ENCODE measurements at places on chromosomes 16 and 17.

- no peak for ATAC-seq
Observed at GRCh38 chr17:76827736-76828135, 40.5 kb upstream of the MGAT5B start.

GRCh38 chr17:31385428-31386285 lies 5.8 kb upstream of the RAB11FIP4 start:
- ATAC-seq, result no peak

- no peak for ATAC-seq
Observed at GRCh38 chr17:14741491-14741890, 440.6 kb downstream of the HS3ST3B1 start.

- peak; percentile 26 for ATAC-seq
Observed at GRCh38 chr17:72236980-72237633, 116.3 kb downstream of the SOX9 start.

- no peak for ATAC-seq
Observed at GRCh38 chr17:43155666-43156065, 15.3 kb upstream of the NBR1 start.

GRCh38 chr17:21360048-21360447 lies 16.1 kb upstream of the KCNJ12 start:
- no peak for ATAC-seq

GRCh38 chr16:15532825-15533224 lies 98.4 kb downstream of the BMERB1 start:
- no peak for ATAC-seq

- no peak for ATAC-seq
Observed at GRCh38 chr17:81015136-81015535, 19.8 kb upstream of the BAIAP2 start.

DNA sequence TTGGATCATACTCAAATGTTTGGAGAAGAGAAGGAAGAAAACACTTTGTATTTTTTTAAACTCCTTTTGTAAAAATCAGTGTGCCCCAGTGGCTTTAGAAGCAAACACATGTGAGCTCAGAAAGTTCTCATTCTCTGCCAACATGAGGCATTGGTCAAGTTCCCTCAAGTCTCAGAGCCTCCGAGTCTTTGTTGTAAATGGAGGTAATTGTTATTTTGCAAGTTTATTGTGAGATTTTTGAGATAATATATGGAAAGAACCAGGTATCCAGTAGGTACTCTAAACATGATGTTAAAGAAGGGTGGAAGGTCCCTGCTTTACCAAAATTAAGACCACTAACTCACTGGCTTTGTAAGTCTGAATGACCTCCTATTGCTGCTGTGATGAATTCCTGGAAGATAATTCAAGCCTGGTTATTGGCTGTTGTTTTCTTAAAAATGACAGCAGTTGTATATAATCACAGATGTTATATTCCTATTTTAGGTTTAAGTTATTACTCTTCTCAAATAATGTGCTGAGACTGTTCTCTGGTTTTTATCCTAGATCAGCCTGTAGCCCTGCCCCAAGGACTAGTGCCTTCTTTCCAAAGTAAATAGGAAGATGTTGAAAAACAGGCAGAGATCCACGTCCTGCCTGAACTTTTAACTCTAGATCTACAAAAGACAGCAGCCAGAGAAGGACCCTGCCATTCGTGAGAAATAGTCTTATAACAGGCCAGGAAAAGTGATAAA lies 2.4 kb downstream of the HLF start:
- ATAC-seq, result no peak

DNA sequence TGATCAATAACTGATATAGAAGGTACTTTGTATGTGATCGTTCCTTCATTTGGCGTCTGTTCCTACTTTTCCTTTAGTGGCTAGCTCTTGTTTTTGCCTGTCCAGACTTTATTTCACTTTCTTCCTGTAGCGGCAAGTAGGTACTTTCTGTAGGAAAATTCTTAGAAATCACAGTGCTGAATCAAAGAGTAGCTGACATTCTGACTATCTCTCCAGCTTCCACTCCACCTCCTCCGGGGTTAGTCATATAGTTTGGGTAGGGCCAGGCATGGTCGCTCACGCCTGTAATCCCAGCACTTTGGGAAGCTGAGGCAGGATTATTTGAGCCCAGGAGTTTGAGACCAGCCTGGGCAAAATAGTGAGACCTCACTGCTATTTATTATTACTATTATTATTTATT lies 29.9 kb upstream of the PAFAH1B1 start:
- no peak for ATAC-seq

DNA sequence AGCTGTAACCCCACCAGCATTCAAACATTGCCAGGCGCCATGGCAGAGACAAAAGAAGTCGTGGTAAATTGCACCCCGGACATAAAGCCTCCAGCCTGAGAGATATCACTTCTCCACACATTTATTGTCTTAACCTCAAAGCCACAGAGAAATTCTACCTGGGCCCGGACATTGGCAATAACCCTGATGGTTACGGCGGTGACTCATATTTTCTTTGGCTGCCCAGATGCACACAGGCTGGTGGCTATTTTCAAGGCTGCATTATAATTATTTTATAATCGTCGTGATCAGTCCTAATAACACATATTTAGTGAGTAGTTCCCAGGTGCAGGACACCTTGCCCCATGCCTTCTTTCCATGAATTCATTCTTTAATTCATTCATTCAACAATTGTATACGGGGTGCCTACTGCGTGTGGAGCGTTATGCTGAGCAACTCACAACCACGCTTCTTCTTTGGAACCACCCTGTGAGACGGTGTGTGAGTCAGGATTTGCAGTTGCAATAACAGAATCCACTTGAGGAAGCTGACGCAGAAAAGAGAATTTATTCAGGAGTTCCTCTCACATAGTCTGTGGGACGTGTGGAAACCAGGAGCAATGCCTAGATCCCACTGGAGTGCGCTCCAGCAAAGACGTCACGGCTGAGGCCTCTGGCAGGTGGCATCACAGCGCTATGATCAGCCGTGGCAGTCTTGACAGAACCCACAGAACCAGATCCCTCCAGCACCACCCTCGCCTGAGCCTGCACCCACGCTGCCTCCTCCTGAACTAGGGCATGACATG lies 245.7 kb downstream of the FOXL1 start:
- ATAC-seq, result no peak

- ATAC-seq, result no peak
Observed at GRCh38 chr16:7257016-7257415, 75.6 kb upstream of the RBFOX1 start.

GRCh38 chr16:70159355-70160348 lies 13.9 kb upstream of the CLEC18C start:
- peak; percentile 22 for ATAC-seq

DNA sequence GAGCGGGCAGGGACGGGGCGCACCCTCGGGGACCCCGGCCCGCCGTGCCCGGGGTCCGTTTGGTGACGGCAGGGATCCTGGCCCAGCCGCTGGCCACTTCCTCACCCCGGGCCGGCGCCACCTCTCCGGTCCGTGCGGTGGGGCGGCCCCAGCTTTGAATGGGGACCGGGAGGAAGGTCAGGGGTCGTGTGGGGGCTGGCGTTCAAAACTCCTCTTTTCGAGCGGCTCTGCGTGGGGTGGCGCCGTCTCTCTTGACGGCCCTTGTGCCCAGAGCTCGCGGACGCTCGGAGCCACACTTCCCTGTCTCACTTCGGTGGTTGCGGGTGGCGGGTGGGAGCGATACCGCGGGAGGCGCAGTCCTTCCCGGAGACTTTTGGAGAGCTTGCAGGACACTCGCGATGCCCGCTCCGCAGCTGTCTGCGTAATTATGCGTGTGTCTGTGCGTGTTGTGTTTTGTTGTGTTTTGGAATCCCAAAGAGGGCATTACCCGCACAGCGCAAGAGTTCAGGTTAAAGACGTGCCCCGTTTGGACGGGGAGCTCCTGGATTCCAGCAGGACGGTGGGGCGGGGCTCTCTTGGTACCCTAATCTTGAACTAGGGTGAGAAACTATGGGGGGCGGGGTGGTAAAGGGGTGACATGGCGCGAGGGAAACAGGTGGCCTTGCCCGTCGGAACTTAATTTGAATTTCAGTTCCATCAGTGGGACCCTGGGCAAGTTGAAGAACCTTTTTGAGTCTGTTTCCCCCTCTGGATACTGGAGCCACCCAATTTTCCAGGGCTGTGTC lies 637 bp downstream of the PLCG2 start:
- ATAC-seq, result no peak

DNA sequence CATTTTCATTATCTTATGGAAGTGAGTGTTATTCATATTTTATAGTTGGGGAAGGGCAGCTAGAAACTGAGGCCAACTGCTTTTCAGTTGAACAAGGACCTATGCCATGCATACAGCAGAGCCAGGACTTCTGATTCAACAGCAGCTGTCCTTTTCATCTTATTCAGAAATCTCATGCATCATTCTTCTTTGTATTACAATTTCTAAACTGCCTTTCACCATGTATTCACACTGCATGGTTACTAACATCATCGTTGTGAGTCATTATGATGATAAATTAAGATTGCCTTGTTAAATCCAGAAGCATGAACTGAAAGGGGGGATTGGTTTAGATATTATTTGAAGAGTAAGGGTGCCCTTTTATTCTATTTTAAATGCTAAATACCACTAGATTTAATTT lies 1470.1 kb upstream of the GOT2 start:
- no peak for ATAC-seq

DNA sequence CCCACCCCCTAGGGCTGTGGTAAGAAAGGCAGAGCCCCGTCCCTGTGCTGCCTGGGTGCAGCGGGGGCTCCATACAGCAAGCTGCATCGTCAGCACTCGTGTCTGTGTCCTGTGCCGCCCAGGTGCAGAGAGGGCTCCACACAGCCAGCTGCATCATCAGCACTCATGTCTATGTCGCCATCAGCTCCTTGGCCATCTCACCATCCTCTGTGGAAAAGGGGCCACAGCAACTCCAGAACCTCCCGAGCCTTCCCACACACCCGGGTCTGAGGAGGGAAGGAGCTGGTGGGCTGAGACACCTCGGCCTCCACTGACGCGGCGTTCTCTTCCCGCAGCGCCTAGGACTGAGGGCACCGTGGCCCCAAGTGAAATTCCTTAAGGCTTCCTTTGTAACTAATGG lies 72.9 kb upstream of the CHMP6 start:
- ATAC-seq, result no peak

Measured in SK-N-SH treated with all-trans-retinoic acid at 6 μM for 48 hours (cell line).